Foreskin keratinocyte (primary cell): ENCODE measurements at places on chromosomes 3 and 15. TPM values are rescaled to one million over a fixed set of nuclear protein-coding genes. Genes with fewer than 3 reads are reported as not detected.

- no peak for DNase-seq
Observed at GRCh38 chr15:82183121-82184031, 79.2 kb downstream of the EFL1 start.

FEM1B gene
- 42.6 and 44.5 TPM in 2 replicates for total RNA-seq

DNA sequence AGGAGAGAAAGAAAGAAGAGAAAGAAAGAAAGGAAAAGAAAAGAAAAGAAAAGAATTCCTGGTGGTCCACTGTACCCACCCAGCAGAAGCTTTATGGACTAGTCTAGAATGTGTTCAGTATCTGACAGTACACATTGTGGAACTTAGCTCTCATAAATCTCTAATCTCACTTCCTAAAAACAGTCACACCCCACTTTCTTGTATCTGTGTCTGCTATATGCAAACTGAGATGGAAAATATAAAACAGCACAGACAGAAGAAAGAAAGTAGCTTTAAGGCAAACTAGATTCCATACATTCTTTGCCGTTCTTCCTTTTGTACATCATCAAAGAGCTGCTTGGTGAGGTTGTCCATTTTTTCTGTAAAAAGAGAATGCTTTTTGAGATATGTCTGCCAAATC, 41.1 kb upstream of the GNB5 start:
- no peak for DNase-seq

NAA80 gene
- total RNA-seq: 11.5 and 14.3 TPM in 2 replicates
